SK-N-MC (cell line): ENCODE measurements at places on chromosomes 5 and 9.

DNA sequence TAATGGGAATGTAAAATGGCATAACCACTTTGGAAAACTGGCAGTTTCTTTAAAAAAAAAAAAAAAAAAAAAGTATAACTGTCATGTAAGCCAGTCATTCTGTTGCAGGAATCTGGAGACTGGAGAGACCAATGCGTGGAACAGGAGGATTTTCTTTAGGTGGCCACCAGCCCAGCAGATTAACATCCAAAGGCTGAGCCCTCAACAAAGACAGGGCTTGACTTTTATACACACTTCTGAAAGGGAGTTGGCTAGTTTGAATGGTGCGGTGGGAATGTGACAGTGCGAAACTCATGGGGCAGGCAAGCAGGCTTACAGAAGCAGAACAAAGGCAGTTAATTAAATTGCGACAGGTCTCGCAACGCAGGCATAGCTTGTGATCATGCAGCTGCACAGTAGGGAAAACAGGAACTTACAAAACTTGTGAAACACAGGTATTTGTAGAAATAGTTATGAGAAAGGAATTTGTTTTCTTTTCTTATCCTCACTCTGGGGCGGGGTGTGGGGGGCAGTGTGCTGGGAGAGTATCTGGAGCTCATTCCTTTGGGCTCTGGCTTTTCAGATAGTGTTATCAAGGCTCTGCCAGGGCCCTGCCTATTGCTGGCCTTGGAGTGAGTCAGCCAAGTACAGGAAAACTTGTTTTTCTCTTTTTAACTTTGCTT, 12.0 kb downstream of the UIMC1 start:
- no peak for DNase-seq

DNA sequence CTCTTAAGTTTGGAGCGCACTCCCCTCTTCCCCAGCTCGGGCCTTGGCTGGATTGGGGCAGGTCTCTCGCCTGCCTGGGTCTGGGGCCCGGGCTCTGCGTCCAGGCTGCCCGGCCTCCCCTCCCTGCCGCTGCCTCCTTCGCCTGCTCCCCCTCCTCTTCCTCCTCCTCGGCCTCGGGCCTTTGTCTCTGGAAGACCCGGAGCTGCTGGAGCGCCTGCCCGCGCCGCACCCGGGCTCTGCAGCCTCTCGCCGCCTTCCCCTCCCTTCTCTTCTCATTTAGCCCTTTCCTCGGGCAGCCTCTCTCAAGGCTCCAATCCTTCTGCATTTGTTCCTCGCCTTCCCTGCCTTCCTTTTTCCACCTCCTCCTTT, 218.5 kb downstream of the C9orf50 start:
- no peak for DNase-seq

DNA sequence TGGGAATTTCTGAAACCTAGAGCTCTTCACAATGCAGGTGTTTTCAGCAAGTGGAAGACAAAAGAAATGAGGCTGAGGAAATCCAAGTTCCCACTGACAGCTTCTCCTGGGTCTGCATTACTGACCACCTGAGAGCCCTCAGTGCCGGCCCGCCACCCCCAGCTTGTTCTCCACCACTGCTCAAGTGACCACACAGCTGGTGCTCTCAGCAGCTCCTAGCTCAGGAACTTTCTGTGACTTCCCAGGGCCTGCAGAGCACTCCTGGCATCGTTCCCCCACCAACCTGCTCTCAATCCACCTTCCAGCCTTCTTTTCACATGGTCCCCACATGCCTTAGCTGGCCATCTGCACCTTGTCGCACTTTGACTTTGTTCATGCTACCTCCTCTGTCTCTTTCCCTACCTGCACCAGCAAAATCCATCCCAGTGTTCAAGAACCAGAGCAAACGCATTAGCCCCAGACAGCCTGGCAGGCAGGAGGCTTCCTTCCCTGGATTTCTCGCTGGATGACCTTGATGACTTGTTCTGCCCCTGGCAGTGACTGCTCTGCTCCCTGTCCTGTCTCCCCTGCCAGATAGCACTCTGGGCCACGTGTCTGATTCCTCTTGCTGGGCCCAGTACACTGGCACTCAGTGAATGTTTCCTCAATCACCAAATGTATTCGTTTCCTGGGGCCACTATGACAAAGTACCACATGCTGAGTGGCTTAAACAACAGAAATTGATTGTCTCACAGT, 35.1 kb upstream of the NANS start:
- no peak for DNase-seq

GRCh38 chr5:69498384-69498783, 5.8 kb downstream of the OCLN start:
- no peak for DNase-seq

- DNase-seq, result no peak
Observed at GRCh38 chr9:92948038-92948534, 763 bp downstream of the FGD3 start.

- DNase-seq, result no peak
Observed at GRCh38 chr9:4689021-4689420, 9.7 kb downstream of the CDC37L1 start.
